ENCODE measurements at places on chromosomes 6 and 20. TPM values are rescaled to one million over a fixed set of nuclear protein-coding genes. Genes with fewer than 3 reads are reported as not detected.

Gene GRM1
- total RNA-seq, result not detected

DNA sequence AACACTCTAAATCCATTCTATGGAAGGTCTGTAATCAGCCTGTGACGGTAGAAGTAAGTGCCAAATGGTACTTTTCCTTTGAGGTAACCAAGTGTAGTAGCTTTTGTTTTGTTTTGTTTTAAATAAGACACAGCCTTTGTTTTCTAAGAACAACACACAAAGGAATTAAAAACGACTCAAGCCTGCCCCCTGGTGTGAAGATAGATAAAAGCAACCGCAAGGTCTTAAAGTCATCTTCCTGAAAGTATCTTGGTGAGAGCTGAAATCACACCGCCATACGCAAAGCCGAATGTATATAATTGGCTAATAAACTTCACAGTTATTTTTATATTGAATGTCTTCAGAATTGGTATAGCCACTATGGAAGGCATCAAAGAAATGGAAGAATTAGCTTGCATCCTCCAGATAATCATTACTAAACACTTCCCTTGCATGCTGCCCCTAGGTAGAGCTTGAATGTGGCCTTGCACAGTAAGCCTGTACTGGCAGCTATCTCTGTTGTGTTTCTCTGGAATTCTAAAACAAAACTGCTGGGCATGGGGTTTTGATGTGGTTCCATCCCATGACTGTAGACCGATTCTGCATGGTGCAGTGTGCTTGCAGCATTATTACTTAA lies 95.6 kb downstream of the LAMP5 start:
- peak; percentile 69 for DNase-seq

- no peak for DNase-seq
Observed at GRCh38 chr6:16721977-16722376, 39.3 kb downstream of the ATXN1 start.

DNA sequence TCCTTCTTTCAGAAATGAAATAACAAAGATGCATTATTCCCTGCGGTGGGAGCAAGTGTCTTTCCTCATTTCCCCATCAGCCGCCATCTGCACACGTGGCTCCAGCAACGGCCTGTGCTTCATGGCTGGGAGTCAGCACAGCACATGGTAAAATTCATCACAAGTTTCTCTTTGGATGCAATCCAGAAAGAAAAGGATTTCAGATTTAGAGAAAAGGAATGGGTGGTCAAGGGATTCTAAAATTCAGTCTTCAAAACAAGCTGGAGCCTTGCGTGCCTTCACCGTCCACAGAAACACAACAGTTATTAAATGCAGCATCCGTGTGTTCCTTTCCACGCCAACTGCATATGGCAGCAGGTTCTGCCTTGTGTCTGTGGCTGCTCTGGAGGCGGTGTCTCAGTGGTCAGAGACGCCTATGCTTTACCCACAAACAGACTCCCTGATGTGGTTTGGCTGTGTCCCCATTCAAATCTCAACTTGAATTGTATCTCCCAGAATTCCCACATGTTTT lies 107.6 kb downstream of the THBS2 start:
- DNase-seq, result peak; percentile 85

DNA sequence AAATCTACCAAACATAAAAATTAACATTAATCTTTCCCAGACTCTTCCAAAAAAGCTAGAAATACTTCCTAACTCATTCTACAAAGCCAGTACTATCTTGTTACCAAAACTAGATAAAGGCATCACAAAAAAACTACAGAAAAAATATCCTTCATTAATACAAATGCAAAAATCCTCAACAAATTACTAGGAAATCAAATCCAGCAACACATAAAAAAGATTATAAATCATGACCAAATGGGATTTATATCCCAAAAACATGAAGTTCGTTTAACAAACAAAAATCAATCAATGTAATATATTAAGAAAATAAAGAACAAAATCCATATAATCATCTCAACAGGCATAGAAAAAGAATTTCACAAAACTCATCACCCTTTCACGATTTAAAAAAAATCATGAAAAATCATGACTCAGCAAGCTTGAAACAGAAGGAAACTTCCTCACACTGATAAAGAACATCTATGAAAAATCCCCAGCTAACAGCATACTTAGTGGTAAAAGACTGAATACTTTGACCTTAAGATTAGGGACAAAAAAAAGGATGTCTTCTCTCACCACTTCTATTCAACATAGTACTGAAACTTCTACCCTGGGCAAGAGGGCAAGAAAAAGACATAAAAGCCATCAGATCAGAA lies 43.2 kb downstream of the RANBP9 start:
- DNase-seq, result no peak

Gene DZANK1
- total RNA-seq, result 1.4 TPM

DNA sequence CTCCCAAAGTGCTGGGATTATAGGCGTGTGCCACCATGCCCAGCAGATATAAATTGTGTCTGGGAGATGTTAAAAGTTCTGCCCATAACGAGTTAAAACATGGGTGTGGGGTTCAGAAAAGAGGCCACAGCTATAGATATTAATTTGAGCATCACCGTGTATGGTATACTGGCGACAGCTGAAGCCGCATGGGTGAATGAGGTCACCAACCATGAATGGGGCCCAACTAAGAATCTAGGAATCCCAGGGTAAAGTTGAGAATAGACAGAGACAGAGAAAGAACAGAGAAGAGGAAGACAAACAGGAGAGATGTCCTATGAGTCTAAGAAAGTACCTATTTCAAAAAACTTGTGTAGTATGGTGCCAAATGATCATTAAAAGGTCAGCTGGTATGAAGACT lies 50.9 kb downstream of the ILRUN start:
- DNase-seq, result no peak

Gene HTR1E
- 0.18 TPM for total RNA-seq

DNA sequence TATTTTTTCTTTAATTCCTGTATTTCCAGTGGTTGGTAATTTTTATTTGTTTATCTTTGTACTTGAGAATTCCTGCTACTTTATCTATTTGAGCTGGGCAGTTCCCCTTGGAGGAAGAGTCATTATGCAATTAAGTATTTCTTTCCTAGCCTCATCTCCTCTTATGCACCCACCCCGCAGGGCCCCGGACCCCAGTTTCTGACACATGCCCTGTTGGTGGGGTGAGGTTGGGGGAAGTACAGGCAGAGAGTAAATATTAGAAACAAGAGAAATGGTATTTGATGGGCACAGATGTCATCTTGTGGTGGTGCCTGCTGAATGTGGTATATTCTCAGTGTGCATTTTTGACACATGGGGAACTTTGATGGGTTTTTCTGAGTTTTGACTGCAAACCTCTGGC lies 602.7 kb upstream of the NOX3 start:
- DNase-seq, result no peak

Gene MOXD1
- 16.2 TPM for total RNA-seq

GRCh38 chr6:14035071-14035847 lies 82.3 kb upstream of the CD83 start:
- peak; percentile 29 for DNase-seq

GRCh38 chr6:133761706-133762105 lies 127.2 kb upstream of the TCF21 start:
- DNase-seq, result no peak

DNA sequence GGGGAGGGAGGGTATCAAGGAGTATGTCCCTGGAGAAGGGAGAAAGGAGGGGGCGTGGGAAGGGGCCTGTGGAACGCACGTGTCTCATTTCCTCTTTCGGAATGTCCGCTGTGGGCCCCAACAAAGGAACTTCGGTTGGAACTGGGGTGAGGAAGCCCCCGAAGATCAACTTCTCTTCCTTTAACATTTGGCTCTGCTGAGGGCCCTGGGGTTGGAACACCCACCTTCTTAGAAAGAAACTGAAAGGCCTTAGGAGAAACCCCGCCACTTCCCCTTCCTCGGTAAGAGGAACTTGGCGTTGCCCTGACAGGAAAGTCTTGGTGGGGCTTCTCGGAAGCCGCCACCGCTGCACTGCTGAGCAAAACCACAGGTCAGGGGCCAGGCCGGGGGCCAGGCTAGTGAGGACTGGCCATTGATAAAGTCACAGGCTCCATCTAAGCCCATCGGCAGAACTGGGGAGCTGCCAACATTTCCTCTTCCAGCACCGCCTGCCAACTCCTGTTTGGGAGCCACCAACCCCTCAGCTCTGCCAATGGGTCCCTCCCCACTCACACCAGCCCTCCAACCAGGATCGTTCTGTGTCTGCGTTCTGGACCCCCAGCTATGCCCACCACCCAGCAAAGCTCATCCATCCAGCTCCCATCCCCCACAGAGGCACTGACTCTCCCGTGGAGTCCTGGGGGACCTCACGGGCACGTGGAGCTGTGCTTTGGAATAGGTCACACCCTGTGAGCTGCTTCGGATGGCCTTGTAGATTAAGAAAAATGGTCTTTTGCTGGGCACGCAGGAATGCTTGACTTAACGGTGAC lies 44.8 kb downstream of the FGD2 start:
- DNase-seq, result peak; percentile 58

DNA sequence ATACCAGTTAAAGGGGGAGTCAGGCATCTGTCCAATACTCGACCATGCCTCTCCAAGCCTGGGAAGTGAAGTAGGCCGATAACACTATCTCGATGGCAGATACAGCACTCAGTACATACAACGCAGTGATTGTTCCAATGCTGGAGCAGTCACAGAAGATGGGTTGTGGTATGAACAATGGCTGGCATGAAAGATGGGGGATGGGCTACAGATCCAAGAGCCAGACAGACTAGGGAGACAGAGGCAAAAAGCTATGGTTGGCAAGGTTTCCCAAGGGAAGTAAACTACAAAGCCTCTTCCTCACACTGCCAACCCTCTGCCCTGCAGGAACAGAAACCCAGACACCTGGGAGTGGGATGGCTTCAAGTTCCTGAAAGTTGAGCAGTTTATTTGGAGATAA lies 19.2 kb downstream of the FKBP1A start:
- peak; percentile 42 for DNase-seq
